Esophagus squamous epithelium (tissue), 5 donors: ENCODE measurements at places on chromosomes 16 and 17.

GRCh38 chr17:54749157-54749556 lies 151.5 kb upstream of the TOM1L1 start:
- DNase-seq: no peak

- no peak for DNase-seq
These were observed 6.4 kb downstream of the PHKB start for GRCh38 chr16:47467501-47467900.

DNA sequence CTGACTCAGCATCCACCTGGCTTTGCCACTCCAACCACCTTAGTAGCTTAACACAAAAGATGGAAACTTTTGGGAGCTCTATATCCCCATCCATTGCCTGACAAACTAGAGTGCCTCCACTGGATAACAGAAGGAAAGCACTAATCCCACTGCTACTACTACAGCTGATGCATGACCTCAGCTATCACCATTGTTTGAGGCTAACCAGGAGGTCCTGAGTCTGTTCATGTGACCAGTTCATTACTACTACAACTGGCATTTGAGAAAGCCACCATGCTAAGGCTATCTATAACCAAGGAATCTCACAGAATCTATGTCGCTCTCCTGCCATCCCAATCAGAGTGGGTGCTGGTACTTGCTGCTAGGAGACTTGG lies 604.3 kb upstream of the CA10 start:
- no peak for DNase-seq

- no peak for DNase-seq
These were observed 31.5 kb downstream of the QPRT start for GRCh38 chr16:29710227-29711219.

DNA sequence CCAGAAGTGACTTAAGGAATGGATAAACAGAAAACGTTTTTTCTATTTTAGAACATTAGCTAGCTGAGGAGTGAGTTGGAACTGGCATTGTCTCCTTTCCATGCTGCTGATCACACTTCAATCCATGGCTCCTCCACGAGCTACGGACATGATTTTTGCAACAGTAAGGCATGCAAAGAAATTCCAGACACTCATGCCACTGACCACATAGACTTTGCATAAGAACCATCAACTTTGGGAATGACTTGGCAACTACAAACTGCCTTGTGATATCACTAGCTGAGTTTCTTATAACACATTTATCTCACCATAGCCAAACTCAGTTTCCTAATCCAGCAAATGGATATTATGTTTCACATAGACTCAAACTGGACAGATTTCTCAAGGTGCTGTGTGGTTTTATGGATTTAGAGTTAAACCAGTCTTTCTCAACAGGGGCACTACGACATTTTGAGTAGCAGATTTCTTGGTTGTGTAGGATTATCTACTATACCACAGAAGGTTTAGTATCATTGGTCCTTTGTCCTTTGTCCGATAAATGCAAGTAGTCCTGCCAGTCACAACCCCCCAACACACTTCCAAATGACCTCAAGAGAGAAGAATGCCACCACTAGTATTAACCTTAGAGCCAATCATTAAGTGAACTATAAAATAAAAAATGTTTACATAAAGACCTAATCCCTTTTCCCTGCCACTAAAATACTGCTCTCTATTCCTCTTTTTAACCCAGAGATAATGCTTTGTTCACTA lies 48.3 kb upstream of the C17orf78 start:
- no peak for DNase-seq

DNA sequence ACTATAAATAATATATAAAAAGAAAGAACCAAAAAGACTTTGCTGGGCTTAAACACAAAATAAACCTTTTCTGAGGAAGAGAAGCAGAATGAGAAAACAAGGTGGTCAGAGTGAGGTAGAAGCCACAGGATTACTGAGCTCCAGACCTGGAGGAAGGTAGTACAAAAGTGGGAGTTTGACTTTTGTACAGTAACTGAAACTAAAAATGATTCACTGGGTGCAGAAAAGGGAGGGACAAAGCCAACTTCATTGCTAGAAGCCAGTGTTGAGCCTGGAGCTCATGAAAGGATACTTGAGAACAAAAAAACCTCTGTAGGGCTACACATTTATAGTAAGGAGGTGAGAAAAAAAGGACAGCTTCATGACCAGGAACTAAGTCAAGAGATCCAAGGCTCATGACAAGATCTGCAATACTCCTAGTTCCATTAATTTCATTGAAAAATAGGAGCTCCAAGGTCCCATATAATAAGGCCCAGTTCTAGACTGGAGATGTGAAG lies 45.5 kb downstream of the PKD1L3 start:
- DNase-seq: no peak

GRCh38 chr17:80818871-80819270 lies 172.8 kb upstream of the CHMP6 start:
- no peak for DNase-seq

DNA sequence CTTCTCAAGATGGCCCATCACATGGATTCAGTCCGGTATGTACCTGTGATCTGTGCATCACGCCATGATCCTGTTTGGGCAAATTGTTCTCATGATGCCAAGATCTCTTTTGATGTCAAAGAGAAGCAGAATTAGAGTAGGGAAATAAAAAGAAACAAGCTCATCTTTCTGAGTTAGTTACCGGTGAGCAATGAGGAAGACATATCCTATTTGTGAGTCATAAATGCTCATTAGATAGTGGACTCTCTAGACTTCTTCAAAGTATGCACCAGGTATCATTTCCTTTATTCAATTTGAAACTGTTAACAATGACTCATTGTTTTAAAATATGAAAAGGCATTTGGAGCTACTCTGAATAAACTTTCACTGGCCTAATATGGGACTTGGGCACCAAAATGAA lies 8.0 kb upstream of the KRTAP4-12 start:
- DNase-seq: no peak

- peak; percentile 11 for DNase-seq
These were observed at the start of gene LDAF1 for GRCh38 chr16:21158208-21159110. Gene LDAF1, plus strand, starts transcription at chr16:21158674. Its CDS starts 2,509 bp downstream, at chr16:21161183.

- DNase-seq: no peak
These were observed 24.5 kb upstream of the CD300E start for GRCh38 chr17:74647871-74648672.

- no peak for DNase-seq
These were observed 1.8 kb downstream of the UBE2G1 start for GRCh38 chr17:4364622-4365041.

DNA sequence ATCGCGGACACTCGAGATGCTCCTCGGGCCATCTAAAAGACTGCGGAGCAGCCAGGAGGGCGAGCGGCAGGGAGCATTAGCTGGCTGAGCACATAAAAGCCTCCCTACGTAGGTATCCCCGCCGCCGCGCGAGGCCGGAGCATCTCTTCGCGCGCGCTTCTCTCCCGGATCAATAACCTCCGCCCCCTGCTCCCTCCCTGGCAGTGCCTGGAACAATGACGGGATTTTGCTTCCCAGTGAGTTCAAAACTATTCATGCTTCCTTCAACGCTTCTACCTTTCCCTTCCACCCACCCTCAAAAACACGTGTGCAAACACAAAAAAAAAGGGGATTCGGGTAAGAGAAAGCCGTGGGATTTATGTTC lies 984 bp downstream of the CENPV start:
- DNase-seq: no peak

DNA sequence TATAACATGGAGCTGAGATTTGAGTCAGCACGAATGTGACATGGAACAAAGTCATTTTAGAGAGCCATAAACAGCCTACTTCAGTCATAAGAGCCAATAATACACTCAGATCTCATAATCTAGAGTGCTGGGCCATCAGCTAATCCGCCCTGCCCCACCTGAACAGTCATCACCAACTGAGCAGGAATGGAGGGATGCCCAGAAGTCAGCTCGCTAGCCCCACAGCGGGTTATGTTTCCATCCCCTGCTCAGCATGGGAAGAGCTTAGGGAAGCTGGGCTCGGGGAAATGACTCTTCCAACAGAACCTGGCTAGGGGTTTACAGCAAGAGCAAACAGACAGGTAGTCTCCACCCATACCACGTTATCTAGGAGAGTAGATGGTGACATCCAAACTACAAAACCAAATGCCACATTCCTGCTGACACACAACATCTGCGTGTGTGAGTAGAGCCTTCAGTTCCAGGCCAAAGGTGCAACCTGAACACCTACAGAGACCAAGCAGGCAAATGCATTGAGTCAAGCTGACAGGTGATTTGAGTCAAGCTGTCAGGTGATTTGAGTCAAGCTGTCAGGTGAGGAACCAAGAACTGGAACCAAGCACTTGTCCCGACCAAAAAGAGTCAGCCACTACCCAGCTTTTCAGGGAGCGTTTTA lies 2.0 kb downstream of the TMEM11 start:
- no peak for DNase-seq

GRCh38 chr17:34378664-34379101 lies 15.7 kb upstream of the CCL1 start:
- DNase-seq: no peak

GRCh38 chr17:72064606-72065193 lies 56.1 kb upstream of the SOX9 start:
- DNase-seq: no peak

GRCh38 chr16:29975134-29975538 lies 1.5 kb downstream of the TAOK2 start:
- DNase-seq: no peak

GRCh38 chr16:86604436-86605193 lies 26.3 kb downstream of the FOXL1 start:
- no peak for DNase-seq

DNA sequence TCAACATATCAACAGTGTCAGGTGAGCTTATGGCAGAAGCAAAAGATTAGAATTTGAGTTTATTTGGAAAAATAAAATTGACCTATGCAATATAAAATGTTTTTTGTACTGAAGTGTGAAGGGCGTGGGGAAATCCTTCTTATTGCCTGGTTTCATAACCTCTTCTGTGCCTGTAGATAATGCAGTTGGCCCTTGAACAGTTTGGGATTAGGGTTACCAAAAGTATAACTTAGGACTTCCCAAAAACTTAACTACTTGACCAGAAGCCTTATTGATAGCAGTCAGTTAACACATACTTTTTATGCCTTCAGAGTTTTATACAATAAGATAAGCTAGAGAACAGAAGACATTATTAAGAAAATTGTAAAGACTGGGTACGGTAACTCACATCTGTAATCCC lies 66.0 kb downstream of the TMC6 start:
- no peak for DNase-seq

GRCh38 chr17:40547079-40547784 lies 18.0 kb downstream of the CCR7 start:
- no peak for DNase-seq

DNA sequence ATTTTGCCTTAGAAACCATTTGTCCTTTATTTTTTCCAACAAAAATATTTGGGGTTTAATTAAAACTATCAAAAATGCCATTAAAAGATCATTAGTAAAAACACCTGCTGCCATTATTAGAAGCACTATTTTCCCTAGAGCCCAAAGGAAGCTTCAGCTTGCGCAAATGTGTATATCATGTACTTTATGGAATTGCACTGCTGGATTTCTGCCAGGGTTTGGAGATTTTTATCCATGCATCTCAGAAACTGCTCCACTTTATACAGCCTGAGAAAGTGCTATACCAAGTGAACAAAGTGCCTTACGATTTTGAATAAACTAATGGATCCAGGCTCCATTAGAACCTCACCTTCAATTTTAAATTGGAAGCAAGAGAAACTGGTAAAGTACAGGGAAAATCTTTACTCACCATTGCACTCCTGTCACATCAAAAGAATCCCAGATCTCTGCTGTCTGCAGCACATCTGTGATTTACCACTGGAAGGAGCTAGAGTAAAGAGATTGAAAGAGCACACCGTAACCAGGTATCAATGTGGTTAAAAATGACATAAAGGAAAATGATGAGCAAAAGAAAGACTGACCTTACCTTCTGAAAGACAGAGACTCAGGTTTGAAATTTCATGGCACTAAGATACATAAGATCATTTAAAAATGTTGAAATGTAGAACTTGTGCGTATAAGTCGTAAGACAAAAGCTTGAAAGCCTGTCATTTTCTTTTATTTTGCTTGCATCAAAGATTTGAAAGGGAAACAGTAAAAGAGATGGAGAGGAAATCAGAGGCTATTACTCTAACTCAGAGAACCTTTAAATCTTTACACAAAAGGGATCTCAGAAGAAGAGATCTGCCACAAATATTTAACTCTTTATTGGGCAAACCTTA lies 678.1 kb upstream of the GOT2 start:
- no peak for DNase-seq

GRCh38 chr16:81786321-81786720 lies 7.2 kb downstream of the PLCG2 start:
- DNase-seq: no peak

GRCh38 chr16:82240111-82240510 lies 70.1 kb upstream of the MPHOSPH6 start:
- no peak for DNase-seq

DNA sequence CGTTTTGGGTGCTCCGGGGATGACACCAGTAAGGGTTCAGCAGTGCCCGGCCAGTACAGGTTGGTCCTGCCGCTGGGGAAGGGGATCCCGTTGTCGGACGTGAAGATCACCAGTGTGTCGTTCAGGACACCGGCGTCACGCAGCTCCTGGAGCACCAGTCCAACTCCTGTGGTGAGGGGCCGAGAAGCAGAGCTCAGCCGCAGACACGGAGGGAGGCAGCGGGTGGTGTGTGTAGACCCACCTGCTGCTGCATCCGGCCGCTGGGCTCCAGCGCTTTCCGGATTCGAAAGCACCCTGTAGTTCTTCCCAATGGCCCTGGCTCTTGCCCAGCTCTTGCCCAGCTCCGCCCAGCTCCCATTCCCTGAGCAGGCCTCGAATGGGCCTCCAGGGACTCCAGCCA lies 8.0 kb downstream of the SGSH start:
- DNase-seq: no peak

DNA sequence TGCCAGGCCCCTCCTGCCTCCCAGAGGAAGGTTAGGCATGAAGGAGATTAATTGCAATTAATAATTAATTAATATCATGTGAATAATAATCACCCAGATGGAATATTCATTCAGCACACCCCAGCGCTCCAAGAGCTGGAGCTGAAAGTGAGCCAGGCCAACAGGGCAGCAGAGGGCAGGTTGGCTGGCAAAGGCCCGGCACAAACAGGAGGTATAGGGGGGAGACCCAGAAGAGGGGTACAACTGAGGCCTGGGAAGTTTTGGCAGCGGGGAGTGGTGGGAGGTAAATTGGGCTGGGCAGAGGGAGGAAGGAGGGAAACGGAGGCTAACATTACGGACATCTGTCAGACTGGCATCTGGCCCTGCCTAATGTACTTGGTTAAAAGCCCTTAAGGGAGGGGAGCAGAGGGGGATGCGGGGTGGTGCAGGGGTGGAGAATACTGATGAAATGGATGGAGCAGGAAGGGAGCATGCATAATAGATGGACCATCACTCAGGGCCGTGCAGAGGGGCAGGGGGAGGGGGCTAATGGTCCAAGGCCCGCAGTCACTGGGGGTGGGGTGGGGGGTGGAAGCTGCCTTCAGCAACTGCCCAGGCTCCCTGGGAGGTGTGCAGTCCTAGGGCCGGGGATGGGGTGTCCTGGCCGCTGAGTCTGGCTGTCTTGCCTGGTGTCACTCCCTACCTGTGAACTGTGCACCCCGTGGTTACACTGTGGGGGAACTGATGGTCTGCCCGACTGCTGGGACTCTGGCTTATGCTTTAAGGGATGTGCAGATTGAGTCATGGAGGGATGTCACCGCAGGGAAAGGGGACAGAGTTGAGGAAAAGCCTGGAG lies 1.9 kb downstream of the ADAM11 start:
- no peak for DNase-seq

- DNase-seq: no peak
These were observed 14.5 kb upstream of the RASL10B start for GRCh38 chr17:35716897-35717465.

- DNase-seq: no peak
These were observed 8.5 kb downstream of the TIMM22 start for GRCh38 chr17:1005361-1005946.
